HuH-7.5 (cell line): ENCODE measurements at places on chromosomes 2 and 18.

- DNase-seq, result no peak
Measured at GRCh38 chr18:76102156-76102555, 392.9 kb downstream of the ZNF516 start.

- DNase-seq, result no peak
Measured at GRCh38 chr2:180656455-180656847, 324.0 kb upstream of the UBE2E3 start.

- DNase-seq, result no peak
Measured at GRCh38 chr18:13703899-13704298, 22.5 kb downstream of the FAM210A start.

DNA sequence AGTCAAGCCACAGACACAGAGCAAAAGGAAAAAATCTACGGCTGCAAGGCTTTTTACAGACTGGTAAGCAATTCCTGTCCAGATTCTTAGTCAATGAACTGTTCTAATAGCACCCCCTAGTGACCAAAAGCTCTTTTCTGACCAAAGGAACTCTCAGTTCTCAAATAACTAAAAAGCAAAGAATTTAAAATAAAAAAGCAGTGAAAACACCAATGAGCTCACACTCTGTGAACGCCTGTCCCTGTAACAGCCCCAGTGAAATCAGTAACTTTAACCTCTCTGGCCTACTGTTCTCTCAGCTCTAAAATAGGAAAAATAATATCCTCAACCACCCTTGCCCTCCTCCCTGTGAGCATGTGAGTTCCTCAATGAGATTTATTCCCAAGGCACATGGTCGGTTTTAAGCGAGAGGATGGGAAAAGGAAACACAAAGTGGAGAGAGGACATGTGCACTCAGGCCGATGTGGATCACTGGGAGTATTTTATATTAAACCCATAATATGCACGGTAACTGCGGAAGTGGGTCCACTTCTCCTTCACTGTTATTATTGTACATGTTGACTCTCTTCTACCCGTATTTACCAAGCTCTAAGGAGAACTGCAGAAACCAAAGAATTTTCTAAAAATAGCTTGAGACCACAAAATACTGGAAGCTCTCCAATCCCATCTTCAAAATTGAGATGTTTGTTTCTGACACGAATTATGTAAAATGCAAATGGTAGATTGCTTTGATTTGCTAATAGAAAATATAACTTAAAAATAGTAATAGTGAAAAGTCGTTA is 128.5 kb downstream of the STK39 start:
- no peak for DNase-seq

GRCh38 chr2:145680276-145680675 is 1160.4 kb upstream of the ZEB2 start:
- DNase-seq, result no peak
